ENCODE measurements at places on chromosomes 4 and X.
A peak's percentile ranks its signal among the peaks of the same experiment; 100 is the strongest.

DNA sequence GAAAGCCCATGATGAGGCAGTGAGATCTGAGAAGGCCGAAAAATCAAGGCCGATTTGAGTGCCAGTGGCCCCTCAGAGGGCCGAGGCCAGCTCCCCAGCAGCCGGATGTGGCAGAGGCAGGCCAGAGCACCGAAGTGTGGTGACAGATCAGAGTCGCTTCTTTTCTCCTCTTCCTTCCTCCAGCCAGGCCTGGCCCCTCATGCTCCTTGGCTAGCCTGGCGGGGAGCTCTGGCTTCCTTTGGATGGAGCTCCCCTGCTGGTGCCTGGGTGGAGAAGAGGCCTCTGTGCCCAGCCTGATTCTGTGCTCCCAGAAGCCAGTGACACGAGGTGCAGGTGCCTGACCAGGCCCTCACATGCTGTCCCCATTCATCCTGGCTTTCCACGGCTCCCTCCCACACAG is 127.2 kb upstream of the PABPC4L start:
- no peak for DNase-seq

DNA sequence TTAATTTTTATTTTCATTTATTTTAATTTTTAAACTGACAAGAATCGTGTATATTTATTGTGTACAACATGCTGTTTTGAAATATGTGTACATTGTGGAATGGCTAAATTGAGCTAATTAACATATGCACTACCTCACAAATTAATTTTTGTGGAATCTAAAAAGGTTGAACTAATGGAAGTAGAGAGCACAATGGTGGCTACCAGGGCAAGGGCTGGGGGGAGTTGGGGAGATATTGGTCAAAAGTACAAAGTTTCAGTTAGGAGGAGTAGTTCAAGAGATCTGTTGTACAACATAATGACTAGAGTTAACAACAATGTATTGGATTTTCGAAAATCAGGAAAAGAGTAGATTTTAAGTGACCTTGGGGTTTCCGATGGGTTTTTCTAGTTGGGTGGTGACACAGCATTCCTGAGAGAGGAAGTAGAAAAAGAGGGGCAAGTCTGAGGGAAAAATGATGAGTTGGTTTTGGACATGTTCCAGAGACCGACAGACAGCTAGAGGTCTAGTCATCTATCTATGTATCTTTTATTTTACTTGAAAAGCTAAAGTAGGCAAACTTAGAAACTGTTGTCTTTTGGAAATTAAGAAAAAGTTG is 23.2 kb downstream of the APOO start:
- DNase-seq = no peak

DNA sequence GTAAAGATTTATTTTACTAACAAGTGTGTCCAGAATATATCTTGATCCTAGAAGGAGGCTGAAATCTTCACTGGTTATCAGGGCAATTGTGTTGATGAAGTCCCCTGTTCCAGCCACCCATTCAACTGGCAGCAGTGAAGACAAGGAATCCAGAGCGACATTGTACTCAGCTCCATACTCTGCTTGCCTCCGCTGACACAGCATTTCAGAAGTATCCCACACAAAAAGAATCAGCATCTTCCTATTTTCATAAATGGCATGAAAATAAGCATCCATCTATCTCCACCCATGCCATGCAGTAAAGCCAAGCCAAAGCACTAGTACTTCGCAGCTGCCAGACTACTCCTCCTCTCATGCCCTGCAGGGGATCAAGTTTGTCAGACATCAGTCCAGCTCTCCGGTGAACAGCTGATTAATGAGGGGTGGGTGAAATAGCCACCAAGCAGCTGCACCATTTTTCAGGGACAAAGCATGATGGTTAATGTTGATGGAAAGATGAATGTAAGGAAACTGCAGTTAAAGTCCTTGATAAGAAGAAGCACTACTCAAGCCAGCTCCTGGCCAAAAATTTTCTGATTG is 54.0 kb downstream of the COL25A1 start:
- DNase-seq = no peak

- no peak for DNase-seq
Observed at GRCh38 chrX:152445926-152446325, 5.2 kb downstream of the GABRA3 start.

DNA sequence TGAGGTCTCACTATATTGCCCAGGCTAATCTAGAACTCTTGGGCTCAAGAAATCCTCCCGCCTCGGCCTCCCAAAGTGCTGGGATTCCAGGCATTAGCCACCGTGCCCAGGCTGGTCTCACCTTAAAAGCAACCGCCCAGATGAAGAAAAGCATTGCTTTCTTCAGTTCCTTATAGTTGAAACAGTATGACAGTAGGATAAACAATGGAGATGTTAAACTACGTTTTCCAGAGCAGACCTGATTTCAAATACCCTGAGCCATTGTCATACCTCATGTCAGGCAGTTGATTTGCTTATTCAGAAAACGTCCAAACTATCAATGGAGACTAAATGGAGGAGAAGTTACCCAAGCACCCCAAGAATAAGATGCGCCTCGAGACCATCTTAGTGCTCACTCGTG is 26.3 kb upstream of the TMEM131L start:
- no peak for DNase-seq

GRCh38 chr4:112642526-112642925 is 5.6 kb downstream of the LARP7 start:
- DNase-seq = no peak

GRCh38 chr4:6710282-6710681 is 617 bp upstream of the MRFAP1L1 start:
- DNase-seq = no peak

DNA sequence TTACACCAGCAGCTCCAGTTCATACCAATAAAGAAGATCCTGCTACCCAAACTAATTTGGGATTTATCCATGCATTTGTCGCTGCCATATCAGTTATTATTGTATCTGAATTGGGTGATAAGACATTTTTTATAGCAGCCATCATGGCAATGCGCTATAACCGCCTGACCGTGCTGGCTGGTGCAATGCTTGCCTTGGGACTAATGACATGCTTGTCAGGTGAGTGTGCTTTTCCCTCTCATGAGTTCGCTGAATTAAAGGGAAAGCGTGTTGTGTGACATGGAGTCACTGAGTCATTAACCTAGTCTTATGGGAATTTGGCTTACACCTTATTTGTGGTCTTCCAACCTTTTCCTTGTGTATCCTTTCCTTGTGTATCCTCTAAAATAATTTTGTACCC is 15.9 kb downstream of the TMEM165 start:
- no peak for DNase-seq

DNA sequence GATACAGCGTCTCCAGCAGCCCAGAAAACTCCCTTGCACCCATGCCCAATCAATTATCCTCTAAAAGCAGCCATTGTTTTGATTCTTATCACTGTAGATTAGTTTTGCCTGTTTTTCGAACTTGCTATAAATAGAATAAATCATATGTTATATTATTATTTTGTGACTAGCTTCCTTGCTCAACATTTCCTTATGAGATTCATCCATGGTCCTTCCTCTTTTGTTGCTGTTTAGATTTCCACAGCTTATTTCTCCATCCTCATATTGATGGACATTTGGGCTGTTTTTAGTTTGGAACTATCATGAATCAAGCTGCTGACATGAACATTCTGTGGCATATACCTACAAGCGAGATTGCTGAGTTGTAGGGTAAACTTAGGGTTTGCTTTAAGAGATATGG is 595.3 kb downstream of the BCOR start:
- no peak for DNase-seq

DNA sequence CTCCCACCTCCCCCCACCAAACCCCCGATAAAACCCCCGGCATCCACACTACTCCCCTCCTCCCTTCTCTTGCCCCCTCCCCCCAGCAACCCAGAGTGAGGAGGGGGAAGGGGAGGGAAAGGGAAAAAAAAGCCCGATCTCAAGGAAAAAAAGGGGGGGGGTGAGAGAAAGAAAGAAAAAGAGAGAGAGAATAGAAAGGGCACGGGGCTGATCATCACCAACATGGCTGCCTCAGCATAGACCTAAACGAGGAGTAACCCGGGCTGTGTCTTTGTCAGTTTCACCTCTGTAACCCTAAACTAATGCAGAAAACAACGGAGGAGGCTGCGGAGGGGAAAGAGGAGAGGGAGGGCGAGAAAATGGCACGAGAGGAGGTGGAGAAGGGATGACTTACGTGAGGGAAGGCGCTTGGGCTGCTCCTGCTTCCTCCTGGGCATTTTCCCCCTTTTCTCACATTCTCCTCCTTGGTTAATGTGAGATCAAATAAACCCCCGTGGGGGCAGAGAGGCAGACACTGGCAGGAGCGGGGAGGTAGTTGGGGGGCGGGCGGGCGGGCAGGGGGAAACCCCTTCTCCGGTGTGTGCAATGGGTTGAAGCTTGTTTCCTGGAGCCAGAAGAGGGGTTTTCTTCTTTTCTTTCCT is 532 bp downstream of the ZNF827 start:
- DNase-seq = peak; percentile 18

GRCh38 chr4:38531141-38531727 is 132.8 kb upstream of the KLF3 start:
- DNase-seq = no peak

DNA sequence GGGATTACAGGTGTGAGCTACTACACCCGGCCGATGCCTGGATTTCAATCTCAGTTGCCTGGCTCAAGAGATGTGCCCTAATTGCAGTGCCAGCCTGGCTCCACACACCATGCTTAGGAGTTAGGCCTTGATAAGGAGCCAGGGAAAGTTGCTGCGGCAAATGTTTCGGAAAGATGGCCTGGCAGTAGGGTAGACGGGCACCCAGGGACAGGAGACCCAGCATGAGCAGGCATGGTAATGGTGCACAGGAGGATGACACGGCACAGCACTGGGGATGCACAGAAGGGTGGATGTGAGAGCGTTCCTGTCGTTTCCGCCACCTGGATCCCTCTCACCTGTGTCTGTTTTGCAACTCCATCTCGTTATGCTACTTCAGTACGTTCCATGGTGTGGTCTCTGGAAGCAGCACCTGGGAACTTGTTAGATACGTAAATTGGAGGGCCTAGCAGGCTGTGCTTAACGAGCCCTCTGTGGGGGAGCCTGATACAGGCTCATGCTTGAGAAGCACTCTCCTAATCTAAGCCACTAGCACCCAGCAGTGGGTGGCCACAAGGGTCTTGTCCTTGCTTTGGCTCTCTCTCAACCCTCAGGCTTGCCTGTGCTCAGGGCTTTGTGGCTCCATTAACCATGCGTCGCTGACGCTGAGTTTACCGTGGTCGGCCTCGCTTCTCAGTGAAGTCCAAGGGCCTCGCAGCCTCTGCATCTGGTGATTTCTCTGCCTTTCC is 20.3 kb downstream of the RNF4 start:
- DNase-seq = no peak

DNA sequence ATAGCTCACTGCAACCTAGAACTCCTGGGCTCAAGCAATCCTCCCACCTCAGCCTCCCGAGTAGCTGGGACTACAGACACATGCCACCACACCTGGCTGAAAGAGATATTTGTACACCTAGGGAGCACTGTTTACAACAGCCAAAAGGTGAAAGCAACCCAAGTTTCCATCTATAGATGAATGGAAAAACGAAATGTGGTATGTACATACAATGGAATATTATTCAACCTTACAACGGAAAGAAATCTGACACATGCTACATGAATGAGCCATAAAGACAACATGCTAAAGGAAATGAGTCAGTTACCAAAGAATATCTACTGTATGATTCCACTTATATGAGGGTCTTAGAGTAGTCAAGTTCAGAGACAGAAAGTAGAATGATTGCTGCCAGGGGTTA is 52.2 kb downstream of the ABCG2 start:
- no peak for DNase-seq

GRCh38 chrX:148536961-148537360 is 36.5 kb downstream of the AFF2 start:
- no peak for DNase-seq

- no peak for DNase-seq
Observed at GRCh38 chr4:8838961-8839431, 32.6 kb downstream of the HMX1 start.

DNA sequence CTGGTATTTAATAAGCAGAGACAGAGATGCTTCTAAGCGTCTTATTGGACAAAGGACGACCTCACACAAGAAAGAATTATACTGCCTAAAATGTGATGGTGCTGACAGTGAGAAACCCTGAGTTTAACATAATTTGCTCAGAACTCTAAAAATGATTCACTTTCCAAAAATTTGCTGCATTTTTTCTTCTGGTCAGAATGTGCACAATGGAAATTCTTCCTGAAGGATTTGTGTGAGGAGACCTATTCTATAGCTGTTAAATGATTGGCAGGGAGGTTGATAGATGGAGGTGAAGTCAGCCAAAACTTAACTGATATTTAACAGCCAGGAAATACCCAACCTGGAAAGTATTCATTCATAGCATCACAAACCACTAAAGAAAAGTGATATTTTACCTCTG is 1.7 kb downstream of the MAGEC3 start:
- DNase-seq = no peak

DNA sequence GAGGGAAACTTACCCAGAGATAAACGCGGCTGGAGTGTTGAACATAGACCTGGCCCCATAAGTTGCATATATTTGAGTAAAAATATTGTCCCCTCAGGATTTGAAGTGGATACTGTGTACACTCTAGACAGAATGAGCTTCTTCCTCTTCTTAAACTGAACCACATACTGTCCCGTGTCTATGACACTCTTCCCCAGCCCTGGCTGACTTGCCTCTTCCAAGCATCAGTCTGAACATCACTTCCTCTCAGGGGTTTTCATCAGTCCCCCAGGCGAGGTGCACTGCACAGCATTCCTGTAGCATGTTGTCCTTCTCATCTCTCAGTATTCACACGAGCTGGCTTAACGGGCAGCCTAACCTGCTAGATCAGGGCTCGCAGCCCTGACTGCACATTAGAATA is 80.5 kb upstream of the TMEM150C start:
- no peak for DNase-seq

GRCh38 chr4:15006416-15007024 is 4.2 kb downstream of the CPEB2 start:
- no peak for DNase-seq

DNA sequence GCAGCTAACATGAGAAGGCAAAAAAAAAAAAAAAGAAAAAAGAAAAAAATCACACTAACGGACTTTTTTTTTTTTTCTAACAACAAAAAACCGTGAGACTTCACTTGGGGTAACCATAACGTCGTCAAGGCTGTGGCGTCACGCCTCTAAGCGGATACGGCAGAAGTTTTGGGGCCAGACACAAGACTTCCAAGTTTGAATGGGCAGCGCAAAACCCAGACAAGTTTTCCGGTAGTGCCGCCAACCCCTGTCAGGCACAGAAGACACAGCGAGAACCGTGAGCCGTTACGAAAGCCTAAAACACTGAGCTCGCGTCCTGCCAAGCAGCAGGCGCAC is 556 bp upstream of the SMARCA5 start:
- DNase-seq = no peak

- no peak for DNase-seq
Observed at GRCh38 chr4:22504922-22505321, 10.9 kb downstream of the ADGRA3 start.
